Activated naive CD4-positive, alpha-beta T cell treated with Interleukin-2 at 50 U/mL for 16 hours (primary cell): ENCODE measurements at places on chromosomes 12 and 14.

GRCh38 chr12:103840462-103840875 lies 565 bp downstream of the NT5DC3 start:
- DNase-seq = peak; percentile 42

DNA sequence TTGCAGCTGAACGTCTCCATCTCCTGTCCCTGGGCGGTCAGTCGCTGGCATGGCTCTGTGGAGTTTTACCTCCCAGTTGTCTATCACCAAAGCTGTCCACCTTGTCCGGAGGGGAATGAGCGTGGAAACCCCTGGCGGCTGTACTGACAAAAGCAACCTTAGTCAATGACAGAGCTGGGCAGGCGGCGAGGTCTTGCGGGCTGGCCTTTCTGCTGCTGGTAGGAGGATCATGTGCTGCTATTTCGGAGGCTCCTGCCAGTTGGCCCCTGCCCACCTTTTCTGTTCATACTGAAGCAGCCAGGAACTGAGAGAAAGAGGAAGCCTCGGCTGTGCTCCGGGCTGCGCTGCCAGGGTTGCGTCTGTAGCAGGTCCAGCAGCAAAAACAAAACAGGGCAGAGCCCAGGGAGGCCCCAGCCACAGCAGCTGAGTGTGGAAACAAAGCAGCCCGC lies 57.7 kb downstream of the HMGA2 start:
- no peak for DNase-seq

GRCh38 chr12:16300122-16300521 lies 22.6 kb upstream of the SLC15A5 start:
- no peak for DNase-seq

GRCh38 chr12:92502417-92503028 lies 200.3 kb upstream of the PLEKHG7 start:
- DNase-seq = peak; percentile 19

GRCh38 chr14:93619176-93619793 lies 169.0 kb downstream of the PRIMA1 start:
- DNase-seq = no peak

DNA sequence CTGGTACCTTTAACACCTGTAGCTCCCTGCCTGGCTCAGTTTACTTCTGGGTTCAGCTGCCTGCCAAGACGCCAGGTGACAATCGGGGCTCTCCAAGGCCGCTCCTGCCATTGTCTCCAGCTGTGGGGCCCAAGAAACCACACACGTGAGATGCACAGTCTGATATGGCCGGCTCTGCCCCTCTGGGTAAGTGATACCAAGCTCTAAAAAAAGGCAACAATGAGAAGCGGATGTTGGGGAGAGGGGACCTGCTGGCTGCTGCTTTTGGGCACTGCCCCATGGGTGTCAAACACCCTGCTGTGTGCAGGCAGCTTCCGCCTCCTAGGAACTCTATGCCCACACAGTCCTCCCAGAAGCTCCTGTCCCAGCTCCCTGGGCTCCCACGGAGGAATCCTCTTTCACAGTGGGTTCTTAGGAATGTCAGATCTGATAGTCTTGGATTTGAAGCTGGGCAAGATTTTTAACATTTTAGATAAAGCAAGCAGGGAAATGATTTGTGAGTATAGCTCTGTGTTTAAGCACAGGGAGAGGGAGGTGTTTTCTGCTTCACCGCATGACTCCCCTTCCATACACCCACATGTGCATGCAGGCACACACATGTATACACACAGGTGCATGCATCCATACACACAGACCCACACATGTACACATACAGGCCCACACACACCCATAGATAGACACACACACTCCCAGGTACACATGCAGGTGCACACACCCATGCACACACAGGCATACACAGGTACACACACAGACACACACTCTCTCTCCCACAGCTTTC lies 1135.8 kb downstream of the BCL11B start:
- DNase-seq = no peak
